Adrenal gland (tissue), 19 donors: ENCODE measurements at places on chromosomes 7 and 10. TPM values are rescaled to one million over a fixed set of nuclear protein-coding genes. Genes with fewer than 3 reads are reported as not detected.
A peak's percentile ranks its signal among the peaks of the same experiment; 100 is the strongest.

- H3K27ac ChIP-seq, result no peak overlapping the region
- peaks cover 12% of the 10 kb centered on the region for H3K4me1 ChIP-seq
- H3K36me3 ChIP-seq, result no peaks in the 10 kb centered on the region
- H3K27me3 ChIP-seq, result no peaks in the 10 kb centered on the region
- no peak overlapping the region for H3K4me3 ChIP-seq
Measured at GRCh38 chr10:113329121-113329596, 223.7 kb upstream of the HABP2 start.

DNA sequence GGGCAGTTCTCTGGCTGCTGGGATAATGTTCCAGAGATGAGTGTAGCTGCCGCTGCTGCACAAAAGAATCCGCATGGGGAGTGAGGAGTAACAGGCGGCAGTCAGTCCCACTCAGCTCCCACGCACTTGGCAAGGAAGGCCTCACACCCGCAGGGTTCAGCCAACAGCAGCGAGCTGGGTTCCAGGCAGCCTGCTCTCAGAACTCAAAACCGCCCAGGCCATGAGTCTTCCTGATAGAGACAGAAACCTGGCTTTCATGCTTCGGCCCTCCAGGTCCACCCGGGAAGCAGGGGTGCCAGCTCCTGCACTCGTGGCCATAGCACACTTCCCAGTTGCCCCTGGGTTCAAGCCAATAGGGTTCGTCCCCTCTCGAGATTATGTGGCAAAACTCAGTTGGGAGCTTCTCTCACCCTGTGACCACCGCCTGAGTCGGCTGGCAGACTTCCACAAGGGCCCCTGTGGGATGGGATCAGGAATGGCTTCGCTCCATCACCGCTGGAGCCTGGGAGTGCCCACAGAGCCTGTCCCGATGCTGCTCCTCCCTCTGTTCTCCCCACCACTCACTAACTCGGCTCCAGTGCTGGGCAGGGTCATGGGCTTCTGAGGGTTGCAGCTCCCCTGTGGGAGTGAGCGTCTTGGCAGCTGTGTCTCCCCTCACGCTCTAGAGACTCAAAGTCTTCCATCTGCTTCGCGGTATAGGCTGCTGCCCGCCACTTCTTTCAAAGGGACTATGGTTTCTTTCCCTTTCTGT, 20.6 kb downstream of the CLRN3 start:
- H3K4me1 ChIP-seq, result no peaks in the 10 kb centered on the region
- no peak overlapping the region for H3K4me3 ChIP-seq
- no peaks in the 10 kb centered on the region for H3K36me3 ChIP-seq
- no peak for DNase-seq
- no peaks in the 10 kb centered on the region for H3K27me3 ChIP-seq
- H3K27ac ChIP-seq, result no peak overlapping the region

DNA sequence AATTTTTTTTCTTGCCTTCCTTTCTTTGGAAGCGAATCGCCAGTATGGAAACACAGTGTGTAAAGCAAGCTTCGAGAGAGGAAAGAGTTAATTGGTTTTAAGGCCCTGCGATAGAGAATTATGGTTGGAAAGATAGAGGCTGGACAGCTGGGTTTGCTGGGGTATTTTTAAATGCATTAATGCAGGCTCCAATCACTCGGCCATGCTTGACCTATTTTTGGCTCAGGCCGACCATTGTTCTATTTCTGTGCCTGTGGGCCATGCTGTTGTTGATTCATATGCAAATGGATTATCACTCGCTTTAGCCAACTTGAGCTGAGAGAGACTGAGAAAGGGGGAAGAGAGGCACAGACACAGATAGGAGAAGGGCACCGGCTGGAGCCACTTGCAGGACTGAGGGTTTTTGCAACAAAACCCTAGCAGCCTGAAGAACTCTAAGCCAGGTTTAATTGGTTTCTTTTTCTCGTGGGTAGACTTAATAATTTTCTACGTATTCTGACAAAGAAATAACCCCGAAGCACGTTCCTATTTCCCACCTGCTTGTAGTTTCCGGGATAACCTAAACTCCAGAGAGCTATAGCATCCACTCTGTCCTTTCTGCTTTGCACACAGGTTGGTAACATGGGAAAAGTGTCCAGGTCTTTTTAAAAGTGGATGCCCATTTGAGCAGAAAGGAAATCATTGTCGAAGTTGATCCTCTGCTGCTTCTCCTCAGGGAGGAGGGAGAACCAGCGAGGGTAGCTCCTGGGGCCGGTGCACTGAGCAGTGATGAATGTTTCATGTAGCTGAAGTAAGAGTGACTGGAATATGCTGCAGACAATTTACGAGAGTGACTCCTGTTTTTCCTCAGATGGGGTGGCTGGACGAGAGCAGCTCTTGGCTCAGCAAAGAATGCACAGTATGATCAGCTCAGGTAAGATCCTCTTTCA, at the start of gene HDAC9:
Gene HDAC9, plus strand, starts transcription at position 338 of the 929 bp plus-strand sequence. Its CDS starts 554 bp downstream, at position 892.
- no peaks in the 10 kb centered on the region for H3K4me1 ChIP-seq
- no peak within 1 kb of the TSS for H3K4me3 ChIP-seq
- H3K27me3 ChIP-seq, result no peaks in the 10 kb centered on the region
- DNase-seq, result peak; percentile 65
- H3K36me3 ChIP-seq, result no peaks in the 10 kb centered on the region

DNA sequence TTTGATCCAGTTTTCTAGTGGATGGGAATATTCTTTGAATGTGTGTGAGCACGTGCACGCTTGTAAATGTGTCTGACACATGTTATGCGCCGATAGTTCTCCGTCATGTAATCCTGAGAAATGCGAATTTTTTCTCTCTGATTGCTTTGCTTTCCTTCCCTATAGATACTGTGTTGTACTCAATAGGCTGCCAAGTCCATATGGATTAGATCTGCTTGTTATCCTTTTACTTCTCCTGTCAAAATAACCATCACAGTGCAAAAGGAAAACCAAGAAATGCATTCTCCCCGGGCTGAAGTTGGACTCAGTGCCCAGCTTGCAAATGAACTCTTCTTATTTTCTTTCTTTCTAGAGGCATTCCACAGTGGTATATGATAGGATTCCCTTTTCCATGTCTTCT, 131.9 kb downstream of the KIAA1217 start:
- DNase-seq, result no peak
- no peaks in the 10 kb centered on the region for H3K4me1 ChIP-seq
- no peaks in the 10 kb centered on the region for H3K27me3 ChIP-seq
- H3K36me3 ChIP-seq, result no peaks in the 10 kb centered on the region
- H3K4me3 ChIP-seq, result no peak overlapping the region

DNA sequence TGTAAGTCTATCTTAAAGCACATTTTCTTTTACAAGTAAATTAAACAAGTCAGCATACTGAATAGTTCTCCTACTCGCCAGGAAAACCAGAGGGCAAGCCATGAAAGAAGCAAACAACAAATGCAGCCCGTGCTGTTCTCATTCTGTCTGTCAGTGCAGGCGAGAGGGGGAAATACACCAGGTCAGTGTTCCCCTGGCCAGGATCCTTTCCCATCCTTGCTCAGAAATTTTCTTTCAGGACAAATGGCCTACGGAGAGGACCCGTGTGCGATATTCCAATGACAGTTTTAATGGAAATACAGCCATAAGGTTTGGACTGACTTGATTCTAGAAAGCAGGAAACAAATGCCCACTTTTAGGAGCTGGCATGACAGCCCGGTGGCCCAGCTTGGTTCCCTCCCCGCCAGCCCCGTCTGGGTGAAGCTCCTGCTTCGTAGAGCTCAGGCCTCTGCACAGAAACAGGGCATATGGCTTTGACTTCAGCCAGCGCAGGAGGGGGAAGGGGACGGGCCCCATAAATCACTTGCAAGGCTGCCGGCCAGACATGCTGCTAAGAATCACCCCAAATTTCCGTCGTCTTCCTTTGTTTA, 67.8 kb downstream of the FRMD4A start:
- H3K4me3 ChIP-seq, result no peak overlapping the region
- no peak overlapping the region for H3K27ac ChIP-seq
- DNase-seq, result no peak
- no peaks in the 10 kb centered on the region for H3K27me3 ChIP-seq
- H3K36me3 ChIP-seq, result no peaks in the 10 kb centered on the region

DNA sequence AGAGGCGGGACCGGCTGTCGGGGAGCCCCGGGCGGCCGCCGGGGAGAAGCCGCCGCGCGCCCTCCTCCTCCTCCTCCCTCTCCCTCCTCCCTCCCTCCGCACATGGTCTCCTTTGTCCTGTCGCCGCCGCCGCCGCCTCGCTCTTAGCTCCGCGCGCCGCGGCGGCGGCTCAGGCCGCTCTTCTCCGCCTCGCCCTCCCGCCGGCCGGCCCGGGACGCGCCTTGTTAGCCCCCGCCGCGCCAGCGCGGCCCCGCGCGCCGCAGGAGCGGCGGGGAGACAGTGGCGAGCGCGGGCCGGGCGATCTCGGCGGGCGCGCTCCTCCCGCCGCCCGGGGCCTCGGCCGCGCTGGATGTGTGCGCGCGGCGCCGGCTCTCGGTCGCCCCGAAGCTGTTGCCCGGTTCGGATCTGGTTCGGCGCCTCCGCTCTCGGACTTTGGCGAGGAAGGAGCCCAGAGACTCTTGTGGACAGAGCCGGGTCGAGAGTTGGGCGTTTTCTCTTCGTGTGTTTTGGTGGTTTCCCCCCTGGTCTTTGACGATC, 437.4 kb upstream of the GALNT17 start:
- no peaks in the 10 kb centered on the region for H3K36me3 ChIP-seq
- no peaks in the 10 kb centered on the region for H3K4me1 ChIP-seq
- no peak overlapping the region for H3K27ac ChIP-seq

- no peak overlapping the region for H3K4me3 ChIP-seq
- H3K36me3 ChIP-seq, result no peaks in the 10 kb centered on the region
- H3K27ac ChIP-seq, result no peak overlapping the region
- no peaks in the 10 kb centered on the region for H3K4me1 ChIP-seq
Measured at GRCh38 chr7:159281573-159281972, 136.9 kb upstream of the VIPR2 start.

DNA sequence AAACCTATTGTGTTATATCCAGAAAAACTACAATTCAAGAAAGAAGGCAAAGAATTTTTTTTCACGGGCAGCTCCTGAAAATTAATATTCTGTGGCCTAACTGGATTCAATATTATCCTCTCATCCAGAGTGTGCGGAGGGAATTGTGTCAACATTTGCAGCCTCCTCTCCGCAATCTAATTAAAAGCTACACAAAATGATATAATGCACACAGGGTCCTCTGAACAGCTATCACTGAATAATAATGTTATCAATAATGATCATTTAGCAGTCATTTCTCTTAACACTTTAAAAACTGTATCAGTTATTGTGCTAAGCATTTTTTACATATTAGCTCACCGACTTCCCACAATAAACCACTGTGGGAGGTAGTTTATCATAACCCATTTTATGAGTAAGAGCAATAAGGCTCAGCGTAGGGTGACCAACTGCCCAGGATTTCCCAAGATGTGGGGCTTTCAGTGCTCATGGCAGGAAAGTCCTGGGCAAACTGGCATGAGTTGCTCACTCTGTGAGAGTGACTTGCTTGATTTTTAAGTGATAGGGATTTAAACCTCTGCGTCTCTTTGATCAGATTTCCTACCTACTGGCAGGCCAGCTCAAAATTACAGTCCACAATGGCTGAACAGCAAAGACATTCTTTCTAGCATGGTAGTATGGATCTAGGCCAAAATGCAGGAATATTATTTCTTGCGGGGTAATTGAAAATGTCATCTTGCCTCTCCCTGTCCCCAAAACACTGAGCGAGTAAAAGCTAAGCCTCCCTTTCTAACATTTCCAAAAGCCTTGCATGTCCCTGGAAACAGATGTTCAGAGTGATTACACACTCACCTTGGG, 65.7 kb downstream of the AOAH start:
- no peaks in the 10 kb centered on the region for H3K4me1 ChIP-seq
- H3K36me3 ChIP-seq, result no peaks in the 10 kb centered on the region
- no peak for DNase-seq

- no peaks in the 10 kb centered on the region for H3K36me3 ChIP-seq
- H3K4me3 ChIP-seq, result no peak overlapping the region
- DNase-seq, result no peak
- no peaks in the 10 kb centered on the region for H3K27me3 ChIP-seq
Measured at GRCh38 chr7:123120286-123120685, 79.5 kb downstream of the SLC13A1 start.

GRCh38 chr10:68560186-68560942, at the start of gene TET1:
Gene TET1 (plus strand): TSS chr10:68560337. CDS start chr10:68572339, 12,002 bp downstream.
- peaks cover 3% of the 10 kb centered on the region for H3K27me3 ChIP-seq
- no peaks in the 10 kb centered on the region for H3K4me1 ChIP-seq
- no peak within 1 kb of the TSS for H3K27ac ChIP-seq
- peak; percentile 31 for DNase-seq

DNA sequence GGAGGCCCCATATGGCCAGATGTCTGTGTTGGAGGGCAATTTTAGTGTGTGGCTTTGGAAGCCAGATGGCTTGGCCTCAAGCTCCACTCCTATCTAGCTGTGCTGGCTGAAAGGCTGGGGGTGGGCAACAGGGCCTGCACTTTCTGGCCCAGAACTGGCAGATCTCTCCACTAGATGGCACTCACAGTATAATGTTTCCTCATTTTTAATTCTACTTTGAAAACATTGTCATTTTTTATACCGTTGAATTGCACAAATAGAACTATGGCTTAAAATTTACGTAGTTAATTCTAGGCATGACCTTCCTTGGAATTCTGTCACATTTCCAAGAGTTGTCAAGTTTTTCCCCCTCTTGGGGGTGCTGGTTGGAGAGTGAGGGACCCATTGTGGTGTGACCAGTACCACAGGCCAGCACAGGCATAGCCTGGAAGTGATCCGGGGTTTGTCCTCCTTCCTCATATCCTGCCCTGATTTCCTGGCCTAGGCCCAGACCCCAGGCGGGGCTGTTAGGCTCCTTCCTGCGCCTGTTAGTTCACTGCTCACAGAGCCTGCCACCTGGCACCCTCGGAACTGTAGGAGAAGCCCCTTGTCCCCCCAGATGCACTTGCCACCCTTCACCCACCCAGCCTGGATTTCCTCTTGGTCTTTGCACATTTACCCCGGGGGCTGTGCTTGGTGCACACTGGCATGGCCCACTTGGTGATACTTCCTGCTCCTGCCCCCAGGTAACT, 52.8 kb downstream of the ARHGAP22 start:
- no peak overlapping the region for H3K4me3 ChIP-seq
- no peak overlapping the region for H3K27ac ChIP-seq
- H3K36me3 ChIP-seq, result no peaks in the 10 kb centered on the region
- no peaks in the 10 kb centered on the region for H3K4me1 ChIP-seq
- peak; percentile 32 for DNase-seq

GRCh38 chr10:132516771-132517725, 20.5 kb upstream of the INPP5A start:
- peak; percentile 97 for DNase-seq
- no peaks in the 10 kb centered on the region for H3K27me3 ChIP-seq
- no peak overlapping the region for H3K4me3 ChIP-seq
- H3K36me3 ChIP-seq, result no peaks in the 10 kb centered on the region
- peak overlapping the region; percentile 73 for H3K27ac ChIP-seq
- H3K4me1 ChIP-seq, result peaks cover 50% of the 10 kb centered on the region

SKIDA1 gene
- total RNA-seq, result 3.1 TPM

CALHM1 gene
- not detected for total RNA-seq

PIK3AP1 gene
- 8.7 TPM for total RNA-seq

FXYD4 gene
- total RNA-seq, result not detected

IFIT1B gene
- not detected for total RNA-seq
